ENCODE measurements at places on chromosomes 7 and 10.

- DNase-seq = no peak
Measured at GRCh38 chr10:131808370-131808930, 92.4 kb upstream of the PPP2R2D start.

DNA sequence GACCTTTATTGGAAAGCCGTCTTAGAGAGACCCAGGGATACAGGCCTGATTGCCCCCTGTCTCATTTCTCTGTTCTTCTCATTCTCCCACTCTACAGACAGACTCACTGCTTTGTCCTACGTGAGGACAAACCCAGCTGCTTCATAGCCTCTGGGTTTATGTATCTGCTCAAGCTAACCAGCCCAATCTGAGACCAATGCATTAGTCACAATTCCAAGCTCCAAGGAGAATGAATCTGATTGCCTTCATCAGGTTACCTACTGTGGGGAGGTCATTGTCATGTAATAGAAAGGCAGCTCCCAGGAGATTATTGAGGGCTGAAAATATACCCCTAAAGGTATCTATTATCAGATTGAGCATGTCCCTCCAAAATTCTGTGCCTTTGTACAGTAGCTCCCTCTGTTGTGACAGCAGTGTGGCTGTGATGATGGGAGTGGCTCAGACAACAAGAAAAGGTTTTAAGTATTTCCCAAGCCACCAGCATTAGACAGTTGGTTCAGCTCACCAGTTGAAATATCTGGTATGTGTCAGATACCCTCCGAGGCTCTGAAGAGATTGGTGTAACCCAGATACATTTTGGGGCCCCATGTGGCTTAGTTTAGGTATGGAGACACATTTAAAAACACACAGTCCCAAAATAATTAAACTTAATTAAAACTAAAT lies 123.1 kb upstream of the EEPD1 start:
- no peak for DNase-seq

DNA sequence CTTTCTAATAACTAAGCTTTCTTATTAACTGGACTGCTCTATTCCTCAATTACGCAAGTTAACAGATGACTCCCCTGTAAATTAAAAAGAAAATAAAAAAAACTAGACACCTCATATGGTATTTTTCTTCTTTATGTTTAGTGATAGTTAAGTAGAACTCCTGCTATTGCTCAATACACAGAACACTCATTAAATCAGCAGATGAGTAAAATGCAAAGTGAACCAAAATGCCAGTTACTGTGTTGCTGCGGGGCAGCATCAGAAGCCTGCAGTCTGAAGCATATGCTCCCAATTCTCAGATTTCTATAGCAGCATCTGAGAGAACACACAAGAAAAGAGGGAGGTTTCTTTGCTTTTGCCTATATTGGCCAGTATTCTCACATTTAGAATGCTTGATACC lies 28.4 kb downstream of the CDK6 start:
- no peak for DNase-seq

DNA sequence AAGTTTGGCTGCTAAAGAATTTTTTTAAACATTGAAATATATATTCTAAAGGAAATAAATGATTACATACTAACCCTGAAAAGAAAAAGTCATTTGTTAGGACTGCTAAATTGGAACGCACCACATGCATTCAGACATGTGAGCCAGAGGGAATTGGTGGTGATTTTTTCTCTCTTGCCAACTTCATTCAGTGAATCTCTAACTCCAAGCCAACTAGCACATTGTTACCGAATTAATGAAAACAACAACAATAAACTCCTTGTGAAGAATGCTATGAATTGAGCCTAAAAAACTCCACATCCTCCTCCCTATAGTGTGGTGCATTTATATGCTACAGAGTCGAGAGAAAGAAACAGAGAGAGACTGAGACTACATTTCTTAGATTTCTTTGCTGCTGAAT lies 135.5 kb upstream of the CACNA2D1 start:
- DNase-seq = no peak

- DNase-seq = no peak
Measured at GRCh38 chr10:79266084-79266483, 81.2 kb upstream of the PPIF start.

Data from neural crest cell (in vitro differentiated cells).